ENCODE measurements at places on chromosomes 2 and 18. TPM values are rescaled to one million over a fixed set of nuclear protein-coding genes. Genes with fewer than 3 reads are reported as not detected.

DNA sequence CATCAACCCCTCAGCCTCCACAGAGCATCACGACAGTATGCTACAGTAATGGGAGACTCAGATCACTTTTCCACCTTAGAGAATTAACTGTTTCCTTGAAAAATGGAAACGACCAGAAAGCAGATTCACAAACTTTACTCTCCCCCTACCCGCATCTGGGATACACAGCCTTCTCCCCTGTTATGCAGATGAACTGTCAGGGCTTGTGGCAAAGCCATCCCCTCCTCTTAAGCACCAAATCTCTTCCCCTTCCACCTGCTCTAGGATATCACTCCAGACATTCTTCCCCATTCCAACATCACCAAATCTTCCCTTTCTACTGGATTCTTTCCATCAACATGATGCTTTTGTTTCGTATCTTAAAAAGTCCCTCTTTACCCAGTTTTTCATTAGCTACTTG lies 26.4 kb downstream of the NEB start:
- DNase-seq = no peak

- no peak for DNase-seq
Measured at GRCh38 chr18:78701771-78702396, 277.7 kb upstream of the SALL3 start.

FASTKD2 gene
- 77.4 TPM for total RNA-seq

FBXO48 gene
- 0.55 TPM for total RNA-seq

- DNase-seq = peak; percentile 17
Measured at GRCh38 chr2:241011751-241012510, 13.5 kb downstream of the SNED1 start.

KLHL41 gene
- total RNA-seq = 4.4 TPM

GRCh38 chr2:106115250-106115649 lies 78.9 kb downstream of the UXS1 start:
- no peak for DNase-seq

- DNase-seq = no peak
Measured at GRCh38 chr18:62107881-62108280, 79.0 kb downstream of the PIGN start.

DNA sequence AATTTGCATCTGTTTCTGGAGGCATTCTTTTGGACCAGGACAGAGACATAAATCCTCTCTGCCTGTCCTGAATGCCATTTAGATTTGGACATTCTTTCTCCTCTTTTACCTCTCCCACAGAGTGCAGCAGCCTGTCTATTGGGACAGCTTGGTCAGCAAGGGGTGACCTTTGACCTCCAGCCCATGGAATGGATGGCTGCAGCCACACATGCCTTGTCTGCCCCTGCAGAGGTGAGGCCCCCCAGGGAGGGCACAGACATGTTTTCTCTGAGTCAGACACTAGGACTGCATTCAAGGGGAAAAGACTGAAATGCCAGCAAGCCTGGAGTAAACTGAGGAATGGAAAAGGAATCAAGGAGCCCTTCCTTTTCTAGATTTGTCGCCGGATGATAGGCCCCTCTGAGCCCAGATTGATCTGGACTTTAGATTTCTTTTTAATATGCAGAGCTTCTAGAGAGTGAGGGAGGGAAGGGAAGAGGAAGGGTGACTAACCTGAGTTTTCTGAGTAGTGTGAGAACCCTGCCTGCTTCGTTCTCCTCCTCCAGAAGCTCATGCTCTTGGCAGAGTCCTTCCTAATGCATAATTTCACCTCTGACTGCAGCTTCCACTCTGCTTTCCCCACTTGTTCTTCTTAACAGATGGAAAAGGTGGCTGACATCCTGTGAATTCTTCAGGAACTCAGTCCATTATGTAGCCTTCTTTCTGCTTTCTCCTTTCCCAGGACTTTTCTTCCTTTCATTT lies 16.1 kb upstream of the TTLL4 start:
- no peak for DNase-seq

- no peak for DNase-seq
Measured at GRCh38 chr2:237294460-237294859, 119.5 kb downstream of the COL6A3 start.

DNA sequence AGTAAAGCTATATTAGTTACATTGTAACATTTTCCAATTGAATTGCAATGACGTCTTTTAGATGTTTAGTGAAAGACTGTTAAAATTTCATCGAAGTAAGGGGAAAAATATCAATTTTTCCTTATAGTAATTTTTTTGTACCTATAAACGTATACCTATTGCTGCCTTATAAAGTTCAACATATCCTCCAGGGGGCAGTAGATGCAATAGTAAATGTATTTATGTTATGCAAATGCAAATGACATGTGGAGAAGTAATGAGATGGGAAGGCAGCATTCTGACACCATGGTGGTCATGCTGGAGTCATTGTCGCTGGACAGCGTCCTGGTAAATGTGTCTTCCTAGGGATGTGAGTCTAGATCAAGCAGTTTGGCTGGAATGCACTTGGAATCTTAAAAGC lies 38.7 kb downstream of the MSTN start:
- DNase-seq = no peak

G6PC2 gene
- not detected for total RNA-seq

- no peak for DNase-seq
Measured at GRCh38 chr2:232587512-232587911, 37.0 kb downstream of the EIF4E2 start.

UPP2 gene
- total RNA-seq = not detected

DNA sequence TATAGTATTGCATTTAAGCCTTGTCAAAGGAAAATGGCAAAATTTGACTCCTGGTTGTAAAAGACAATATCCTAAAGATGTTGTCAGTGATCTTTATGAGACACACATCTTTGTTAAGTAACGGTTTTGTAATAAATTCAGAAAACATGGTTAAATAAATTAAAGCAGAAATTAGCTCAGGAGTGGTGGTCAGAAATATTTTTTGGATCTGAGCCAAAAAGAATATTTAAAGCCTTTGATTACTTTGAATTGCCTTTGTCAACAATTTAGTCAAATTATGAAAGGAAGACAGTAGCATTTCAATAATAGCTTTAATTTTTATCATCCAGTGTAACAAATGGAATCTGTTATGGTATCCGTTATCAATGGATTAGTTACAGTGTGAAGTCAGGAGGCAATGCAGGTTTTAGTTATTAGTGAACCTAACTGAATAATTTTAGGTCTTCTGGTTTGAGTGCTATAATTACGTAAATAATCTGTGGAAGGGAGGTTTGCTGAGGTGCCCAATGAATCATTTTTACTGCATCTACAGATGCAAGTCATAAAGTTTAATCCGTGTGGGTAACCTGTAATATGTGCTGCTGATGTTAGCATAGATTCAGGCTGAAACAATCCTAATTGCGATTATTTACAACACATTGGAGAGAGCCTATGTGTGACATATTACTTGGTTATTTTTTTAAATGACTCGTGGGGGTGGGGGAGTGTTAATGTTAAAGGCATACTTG lies 42.7 kb downstream of the SMAD4 start:
- DNase-seq = no peak

LIMS4 gene
- total RNA-seq = 11.3 TPM

DNA sequence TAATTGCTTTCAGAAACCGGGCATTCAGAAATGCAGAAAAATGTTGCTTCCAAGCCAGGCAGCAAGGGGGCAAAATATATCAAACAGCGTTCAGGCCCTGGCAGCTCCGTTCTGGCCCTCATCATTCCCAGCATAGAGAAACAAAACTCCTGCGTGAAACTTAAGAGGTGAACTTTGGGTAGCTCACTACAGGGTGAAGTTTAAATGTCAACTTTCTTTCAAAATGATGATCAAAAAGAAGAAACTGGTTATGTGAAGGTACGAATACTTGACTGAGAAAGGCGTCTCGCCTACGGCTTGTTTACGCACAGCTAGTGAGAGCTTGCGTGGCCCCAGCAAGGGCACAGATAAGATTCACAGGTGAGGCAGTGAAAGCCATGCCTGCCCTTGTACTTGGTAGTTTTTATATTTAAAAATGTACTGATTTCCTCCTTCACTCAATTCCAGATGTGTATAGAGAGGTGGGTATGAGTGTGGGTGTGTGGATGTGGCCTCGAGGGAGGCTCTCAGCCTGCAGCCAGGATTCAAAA lies 127.5 kb downstream of the NFATC1 start:
- DNase-seq = no peak

All from uterus (tissue), 4 donors.